ENCODE measurements at places on chromosomes 12 and 14.

- peak; percentile 34 for DNase-seq
These were observed 491 bp downstream of the WDR20 start for GRCh38 chr14:102140027-102140749.

DNA sequence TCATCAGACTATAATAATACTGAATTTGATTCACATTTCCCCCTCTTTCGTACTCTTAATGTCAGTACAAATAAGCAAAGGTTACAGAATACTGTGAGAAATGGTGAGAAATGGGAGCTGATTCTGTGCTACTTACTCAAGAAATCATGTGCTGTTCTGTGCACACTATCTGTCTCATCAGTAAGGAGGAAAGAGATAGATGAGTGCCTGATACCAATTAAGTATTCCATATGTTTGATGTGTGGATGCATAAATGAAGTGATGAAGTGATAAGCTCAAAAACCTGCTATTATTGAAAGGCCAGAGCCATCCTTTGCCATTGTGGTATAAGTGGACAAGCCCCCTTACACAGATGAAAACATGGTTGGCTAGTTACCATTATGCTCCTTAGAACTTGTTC lies 127.7 kb downstream of the PDE3A start:
- DNase-seq, result no peak

DNA sequence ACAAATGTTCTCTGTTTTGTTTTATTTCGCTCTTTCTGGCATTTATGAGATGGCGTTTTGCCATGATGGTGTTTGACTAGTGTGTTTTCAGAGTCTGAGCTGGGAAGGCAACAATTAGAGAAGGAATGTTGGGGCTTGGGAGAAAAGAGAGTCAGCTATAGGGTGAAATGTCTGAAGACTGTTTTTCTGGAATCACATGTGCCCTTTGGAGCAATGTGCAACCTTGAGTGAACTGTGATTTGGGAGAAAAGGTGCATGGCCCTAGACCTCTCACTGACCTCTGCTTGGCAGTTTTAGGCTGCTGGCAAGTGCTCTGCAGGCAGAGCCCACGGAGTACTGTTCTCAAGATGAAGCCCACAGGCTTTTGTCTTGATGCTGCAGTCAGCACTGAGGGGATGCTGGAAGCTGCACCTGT lies 379.9 kb upstream of the PDE3A start:
- DNase-seq, result no peak

DNA sequence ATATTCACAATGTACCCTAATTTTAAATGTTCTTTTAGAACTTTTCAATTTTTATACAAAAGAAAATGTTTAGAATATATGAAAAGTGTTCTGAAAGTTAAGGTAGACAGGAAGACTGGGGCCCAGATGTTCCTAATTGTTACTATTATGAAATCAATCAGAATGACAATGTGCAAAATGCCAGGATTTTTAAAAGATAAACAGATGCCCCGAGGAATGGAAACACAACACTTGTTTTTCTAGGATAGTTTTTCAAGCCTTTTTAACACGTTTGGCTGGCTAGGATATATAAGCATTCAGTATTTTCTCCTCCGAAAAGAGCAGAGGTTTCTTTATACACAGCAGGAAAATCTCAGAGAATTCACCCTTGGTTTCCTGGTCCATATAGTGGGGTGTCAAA lies 106.8 kb downstream of the ESR2 start:
- DNase-seq, result no peak

DNA sequence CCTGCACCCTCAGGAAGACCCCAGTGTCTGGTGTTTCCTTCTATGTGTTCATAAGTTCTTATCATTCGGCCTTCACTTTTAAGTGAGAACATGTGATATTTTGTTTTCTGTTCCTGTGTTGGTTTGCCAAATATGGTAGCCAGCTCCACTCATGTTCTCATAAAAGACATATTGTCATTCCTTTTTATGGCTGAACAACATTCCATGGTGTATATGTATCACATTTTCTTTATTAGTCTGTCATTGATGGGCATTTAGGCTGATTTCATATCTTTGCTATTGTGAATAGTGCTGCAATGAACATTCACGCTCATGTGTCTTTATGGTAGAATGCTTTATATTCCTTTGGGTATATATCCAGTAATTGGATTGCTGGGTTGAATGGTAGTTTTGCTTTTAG lies 645.1 kb downstream of the SLC16A7 start:
- DNase-seq, result no peak

- DNase-seq, result no peak
These were observed 36.5 kb downstream of the TDP1 start for GRCh38 chr14:89992273-89992672.

Measured in C1 segment of cervical spinal cord (tissue), 14 donors.